Stimulated activated naive CD8-positive, alpha-beta T cell treated with anti-CD3 and anti-CD28 coated beads, Interleukin-15, amount 100 ng/mL, for 72 hours (primary cell): ENCODE measurements at places on chromosomes 1 and 21.

- DNase-seq, result no peak
Observed at GRCh38 chr21:36511484-36512220, 31.7 kb upstream of the CLDN14 start.

GRCh38 chr1:44939061-44939460, 47.3 kb downstream of the EIF2B3 start:
- no peak for DNase-seq

DNA sequence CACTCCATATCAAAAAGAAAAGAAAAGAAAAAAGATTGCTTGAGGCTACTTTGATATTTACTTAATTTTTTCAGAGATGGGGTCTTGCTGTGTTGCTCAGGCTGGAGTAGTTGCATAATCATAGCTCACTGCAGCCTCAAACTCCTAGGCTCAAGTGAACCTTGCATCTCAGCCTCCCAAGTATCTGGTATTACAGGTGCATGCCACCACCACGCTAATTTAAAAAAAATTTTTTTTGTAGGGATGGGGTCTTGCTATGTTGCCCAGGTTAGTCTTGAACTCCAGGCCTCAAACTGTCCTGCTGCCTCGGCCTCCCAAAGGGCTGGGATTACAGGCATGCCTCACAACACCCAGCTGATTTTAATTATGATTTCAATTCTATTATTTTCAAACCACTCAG, 38.2 kb downstream of the RTCA start:
- DNase-seq, result no peak

GRCh38 chr1:41710980-41711379, 207.7 kb downstream of the HIVEP3 start:
- no peak for DNase-seq

DNA sequence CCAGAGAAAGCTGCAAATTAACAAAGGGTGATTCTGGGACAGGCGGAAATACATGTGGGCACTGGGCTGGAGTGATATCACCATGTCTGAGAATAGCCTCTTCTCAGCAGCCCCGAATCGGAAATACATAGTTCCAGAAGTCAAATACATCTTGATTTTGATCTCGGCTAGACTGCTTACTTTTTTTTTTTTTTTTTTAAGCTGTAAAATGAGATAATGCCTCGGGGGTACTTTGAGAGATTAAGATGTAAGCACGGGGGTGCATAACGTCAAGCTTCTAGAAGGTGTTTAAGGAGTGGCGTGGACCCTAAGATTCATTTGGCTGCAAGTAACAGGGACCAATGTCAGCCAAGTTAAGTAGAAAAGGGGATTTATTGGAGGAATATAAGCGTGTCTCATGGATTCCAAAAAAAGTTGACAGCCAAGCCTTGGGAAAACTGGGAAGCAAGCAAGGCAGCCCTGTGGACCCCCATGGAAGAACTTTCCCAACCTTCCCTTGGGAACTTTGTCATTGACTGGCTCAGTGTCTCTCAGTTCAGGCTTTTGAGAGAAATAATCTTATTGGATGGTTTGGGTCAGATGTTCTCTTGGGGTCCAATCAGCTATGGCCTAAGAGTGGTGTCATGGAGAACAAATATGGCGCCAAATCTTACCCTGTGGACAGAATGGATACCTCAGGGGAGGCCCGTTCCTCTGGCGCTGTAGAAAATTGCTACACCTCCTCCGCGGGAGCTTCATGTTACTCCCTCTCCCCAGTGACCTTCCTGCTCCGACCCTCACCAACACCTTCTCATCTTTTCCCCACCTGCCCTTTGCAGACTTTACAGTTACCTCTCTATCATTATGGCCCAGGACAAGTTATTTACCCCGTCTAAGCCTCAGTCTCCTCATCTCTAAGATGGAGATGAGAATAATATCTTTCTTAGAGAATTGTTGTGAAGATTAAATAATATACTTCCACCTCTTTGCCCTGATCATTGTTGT, 186.6 kb downstream of the KAZN start:
- DNase-seq, result no peak

GRCh38 chr1:213457733-213458132, 406.7 kb downstream of the RPS6KC1 start:
- no peak for DNase-seq

GRCh38 chr1:17032741-17033140, 21.0 kb upstream of the ATP13A2 start:
- DNase-seq, result no peak

- DNase-seq, result no peak
Observed at GRCh38 chr1:43573066-43573800, 42.5 kb downstream of the PTPRF start.

- no peak for DNase-seq
Observed at GRCh38 chr1:156508205-156508954, 7.8 kb upstream of the MEF2D start.

DNA sequence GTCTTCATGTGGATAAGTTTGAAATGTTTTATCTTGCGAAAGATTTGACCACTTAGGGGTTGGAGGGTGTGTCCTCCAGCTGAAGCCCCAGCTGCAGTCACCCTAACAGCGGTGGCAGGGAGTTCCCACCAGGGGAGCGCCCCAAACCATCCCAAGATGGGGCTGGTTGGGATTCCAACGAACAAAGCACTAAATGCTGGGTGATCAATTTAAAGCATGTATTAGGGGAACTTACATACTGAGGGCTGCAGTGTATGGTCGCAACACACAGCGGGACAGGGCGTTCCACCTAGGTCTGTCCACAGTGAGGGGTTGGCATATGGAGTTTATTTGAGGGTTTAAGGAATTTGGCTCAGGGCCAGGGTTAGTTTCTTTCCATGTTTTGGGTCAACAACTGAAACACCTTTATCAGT, 26.3 kb downstream of the SLC37A1 start:
- DNase-seq, result no peak

- no peak for DNase-seq
Observed at GRCh38 chr1:115289940-115290339, 48.1 kb downstream of the NGF start.

- DNase-seq, result peak; percentile 68
Observed at GRCh38 chr1:1678581-1679380, 13.8 kb downstream of the SLC35E2B start.

GRCh38 chr21:42653231-42654061, at the start of gene PDE9A:
Gene PDE9A (plus strand): TSS chr21:42653621. CDS start chr21:42653815, 194 bp downstream.
- DNase-seq, result peak; percentile 34

- DNase-seq, result no peak
Observed at GRCh38 chr1:68377098-68377497, 72.7 kb downstream of the RPE65 start.

- DNase-seq, result no peak
Observed at GRCh38 chr1:106897976-106898375, 158.5 kb upstream of the PRMT6 start.

DNA sequence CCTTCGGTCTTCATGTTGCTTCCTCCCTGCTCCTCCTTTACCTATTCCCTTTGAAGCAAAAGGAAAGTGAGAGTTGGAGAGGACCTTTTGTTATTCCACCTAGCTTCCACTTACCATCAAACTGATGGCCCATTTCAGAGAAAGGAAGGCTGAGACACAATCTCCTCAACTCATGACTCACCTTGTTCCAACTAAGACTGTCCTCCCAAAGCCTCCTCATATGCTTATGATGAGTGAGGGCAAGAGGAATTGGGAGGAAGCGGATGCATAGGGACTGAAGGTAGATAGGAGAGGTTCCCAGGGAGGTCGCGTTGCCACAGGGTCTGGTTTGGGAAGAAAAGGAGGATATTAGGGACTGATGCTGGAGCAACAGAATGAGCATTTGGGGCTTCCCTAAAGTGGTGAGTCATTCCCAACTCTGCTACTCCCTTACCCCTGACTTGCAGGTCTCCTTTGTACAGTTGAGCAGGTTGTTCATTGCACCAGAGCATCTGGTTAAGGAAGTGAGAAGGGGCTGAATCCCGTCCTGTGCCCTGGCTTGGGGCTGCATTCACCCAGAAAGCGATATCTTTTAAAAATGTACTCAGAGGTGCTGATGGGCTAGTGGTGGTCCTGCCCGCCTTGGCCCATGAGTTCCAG, 35.0 kb downstream of the LGR6 start:
- no peak for DNase-seq

- DNase-seq, result no peak
Observed at GRCh38 chr1:175434283-175434860, 241.8 kb upstream of the KIAA0040 start.

- no peak for DNase-seq
Observed at GRCh38 chr1:171310661-171311087, 3.3 kb upstream of the FMO4 start.

DNA sequence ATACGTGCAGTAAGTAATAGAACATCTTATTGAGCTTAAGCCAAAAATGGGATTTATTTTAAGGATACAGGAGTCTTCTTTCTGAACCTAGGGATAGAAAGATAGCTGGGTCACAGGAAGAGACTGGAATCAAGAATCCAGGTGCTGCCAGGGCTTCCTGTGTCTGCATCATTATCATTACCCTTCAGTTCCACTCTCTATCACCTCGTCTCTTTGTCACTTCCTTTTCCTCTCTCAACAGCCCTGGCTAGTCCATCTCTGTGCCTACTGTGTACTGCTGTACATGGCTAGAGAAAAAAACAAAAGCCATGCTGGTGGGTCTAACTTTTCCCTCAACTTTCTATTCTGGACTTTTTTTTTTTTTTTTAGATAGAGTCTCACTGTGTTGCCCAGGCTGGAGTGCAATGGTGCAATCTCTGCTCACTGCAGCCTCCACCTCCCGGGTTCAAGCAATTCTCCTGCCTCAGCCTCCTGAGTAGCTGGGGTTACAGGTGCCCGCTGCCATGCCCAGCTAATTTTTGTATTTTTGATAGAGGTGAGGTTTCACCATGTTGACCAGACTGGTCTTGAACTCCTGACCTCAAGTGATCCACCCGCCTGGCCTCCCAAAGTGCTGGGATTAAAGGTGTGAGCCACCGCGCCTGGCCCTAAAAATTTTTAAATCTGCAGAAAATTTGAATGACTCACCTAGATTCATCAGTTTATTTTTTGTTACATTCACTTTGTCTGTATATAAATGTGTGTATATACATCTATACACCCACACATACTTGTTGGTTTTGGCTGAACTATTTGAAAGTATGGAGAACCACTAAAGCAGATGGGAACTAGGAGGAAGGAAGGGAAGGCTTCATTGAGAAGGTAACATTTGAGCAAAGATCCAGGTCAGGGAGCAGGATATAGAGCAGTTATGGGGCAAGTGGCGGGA, 31.9 kb downstream of the UBE4B start:
- no peak for DNase-seq

GRCh38 chr21:32544697-32545096, 40.6 kb downstream of the TCP10L start:
- no peak for DNase-seq

- peak; percentile 66 for DNase-seq
Observed at GRCh38 chr1:15848143-15848928, 829 bp downstream of the SPEN start.

- DNase-seq, result no peak
Observed at GRCh38 chr1:117631359-117632160, 25.7 kb downstream of the TENT5C start.

- no peak for DNase-seq
Observed at GRCh38 chr1:16006552-16007485, 2.8 kb downstream of the SRARP start.

GRCh38 chr1:77283701-77284425, 2.0 kb downstream of the AK5 start:
- DNase-seq, result no peak

DNA sequence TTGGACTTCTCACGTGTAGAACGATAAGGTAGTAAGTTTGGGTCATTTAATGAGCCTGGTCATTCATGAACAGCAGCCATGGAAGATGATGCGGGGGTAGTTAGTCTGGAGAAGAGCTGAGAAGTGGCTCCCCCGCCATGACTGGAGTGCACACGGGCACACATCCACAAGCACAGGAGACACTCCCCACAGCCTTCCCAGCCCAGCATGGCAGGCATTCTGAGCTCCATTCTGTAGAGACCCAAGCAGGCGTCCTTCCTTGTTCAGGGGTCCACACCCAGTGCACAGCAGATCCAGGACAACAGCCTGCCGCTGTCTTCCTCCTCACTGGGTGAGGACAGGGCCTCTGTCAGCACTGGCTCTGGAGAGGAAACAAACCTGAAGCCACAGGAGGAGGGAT, 57.0 kb downstream of the SCCPDH start:
- no peak for DNase-seq

DNA sequence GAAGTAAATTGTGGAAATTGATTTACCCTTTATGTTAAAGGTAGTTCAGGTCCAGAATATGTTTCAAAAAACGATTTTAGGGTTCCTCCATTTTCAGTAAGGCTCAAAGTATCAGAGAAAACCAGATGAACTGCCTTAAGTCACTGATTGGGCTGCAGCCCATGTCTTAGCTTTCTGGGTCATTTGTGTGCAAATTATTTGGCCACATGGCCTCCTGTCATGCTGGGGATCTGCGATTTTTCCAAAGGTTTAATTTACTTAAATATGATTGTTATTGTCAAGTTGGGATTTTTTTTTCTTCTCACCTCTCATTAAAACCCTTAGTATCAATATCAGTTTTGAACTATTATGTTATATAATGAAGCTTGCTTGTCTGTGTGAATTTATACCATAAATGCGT, 135.9 kb upstream of the DPYD start:
- DNase-seq, result no peak

- no peak for DNase-seq
Observed at GRCh38 chr21:40379881-40380810, 466.8 kb downstream of the DSCAM start.

DNA sequence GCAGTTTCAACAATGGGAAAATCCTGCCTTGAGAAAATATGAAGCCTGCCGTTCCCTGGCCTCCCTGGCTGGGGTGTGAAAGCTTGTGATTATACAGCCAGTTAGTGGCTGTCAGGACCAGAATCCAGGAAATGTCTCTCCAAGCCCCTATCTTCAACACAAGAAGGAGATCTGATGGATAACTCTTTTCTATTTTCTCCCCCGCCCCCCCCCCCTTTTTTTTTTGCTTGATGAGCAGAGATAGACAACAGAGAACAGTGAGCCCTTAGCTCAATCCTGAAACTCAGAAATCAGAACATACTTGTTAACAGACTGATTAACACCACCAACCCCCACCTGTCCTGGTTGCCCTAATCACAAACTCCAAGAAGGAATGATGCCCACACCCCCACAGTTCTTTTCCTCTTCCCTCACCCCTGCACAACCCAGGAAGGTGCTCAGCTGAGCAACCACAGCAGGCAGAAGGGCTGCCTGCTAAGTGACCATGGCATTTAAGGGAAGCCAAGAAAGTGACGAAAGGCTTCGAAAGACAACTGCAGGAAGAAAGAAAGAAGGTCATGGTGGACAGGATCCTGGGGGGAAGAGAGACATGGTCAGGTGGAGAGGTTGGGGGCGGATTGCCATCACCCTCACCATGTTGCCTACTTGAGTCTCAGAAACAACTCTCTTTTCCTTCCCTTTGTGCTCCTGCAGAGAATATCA, 12.3 kb upstream of the DENND2D start:
- no peak for DNase-seq

- DNase-seq, result no peak
Observed at GRCh38 chr1:196677781-196678509, 26.1 kb downstream of the CFH start.

DNA sequence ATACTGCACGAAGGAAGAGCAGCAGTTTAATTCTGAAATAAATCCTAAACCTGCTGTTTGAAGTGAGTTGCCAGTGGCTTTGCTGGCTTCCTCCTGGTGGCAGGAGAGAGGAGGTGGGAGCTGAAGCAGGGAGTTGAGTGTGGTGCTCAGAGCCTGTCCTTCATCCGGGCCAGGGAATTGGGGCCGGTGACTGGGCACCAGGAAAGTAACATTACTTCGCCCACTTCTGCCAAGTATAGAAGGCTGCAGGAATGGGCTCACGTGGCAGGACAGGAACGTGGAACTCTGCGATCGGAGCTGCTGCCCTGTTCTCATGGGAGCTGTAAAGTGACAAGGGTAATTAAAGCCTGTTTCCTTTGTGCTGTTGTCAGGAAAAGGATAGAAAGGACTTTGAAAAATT, 8.7 kb downstream of the TOR3A start:
- DNase-seq, result no peak
